ENCODE measurements at places on chromosomes 3 and 15.

DNA sequence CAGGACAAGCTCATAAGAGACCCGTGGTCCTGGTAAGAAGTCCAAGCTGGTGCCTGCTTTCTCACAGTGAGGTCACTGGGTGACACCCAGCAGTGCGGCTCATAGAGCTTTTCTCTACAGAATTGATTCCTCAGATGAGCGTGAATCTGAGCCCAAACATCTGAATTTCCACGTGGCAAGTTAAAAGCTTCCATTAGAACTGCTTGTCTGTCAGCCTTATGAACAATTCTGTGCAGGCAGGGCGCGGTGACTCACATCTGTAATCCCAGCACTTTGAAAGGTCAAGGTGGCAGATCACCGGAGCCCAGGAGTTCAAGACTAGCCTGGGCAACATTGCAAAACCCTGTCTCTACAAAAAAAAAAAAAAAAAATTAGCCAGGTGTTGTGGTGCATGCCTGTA lies 113.1 kb upstream of the ABHD17C start:
- no peak for DNase-seq

GRCh38 chr3:128987302-128988100 lies 6.4 kb downstream of the CFAP92 start:
- no peak for DNase-seq

GRCh38 chr3:186849374-186849975 lies 7.0 kb downstream of the ADIPOQ start:
- no peak for DNase-seq

DNA sequence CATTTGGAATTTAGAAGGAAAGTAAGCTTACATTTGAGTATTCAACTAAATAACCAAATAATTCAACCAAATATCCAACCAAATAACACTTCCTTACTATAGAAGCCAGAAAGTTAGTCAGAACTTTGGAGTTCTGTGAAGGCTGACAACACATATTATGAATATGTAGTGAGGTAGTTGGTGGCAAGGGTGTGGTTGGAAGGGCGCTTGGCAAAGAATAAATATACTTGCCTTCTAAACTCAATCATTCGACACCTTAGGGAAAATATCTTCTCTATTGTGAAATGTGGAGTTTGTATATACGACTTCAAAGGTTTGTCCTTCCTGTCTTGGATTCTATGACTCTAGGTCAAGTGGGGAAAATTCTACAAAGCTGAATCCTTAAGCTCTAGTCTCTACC lies 111.7 kb upstream of the OSTN start:
- DNase-seq, result no peak

DNA sequence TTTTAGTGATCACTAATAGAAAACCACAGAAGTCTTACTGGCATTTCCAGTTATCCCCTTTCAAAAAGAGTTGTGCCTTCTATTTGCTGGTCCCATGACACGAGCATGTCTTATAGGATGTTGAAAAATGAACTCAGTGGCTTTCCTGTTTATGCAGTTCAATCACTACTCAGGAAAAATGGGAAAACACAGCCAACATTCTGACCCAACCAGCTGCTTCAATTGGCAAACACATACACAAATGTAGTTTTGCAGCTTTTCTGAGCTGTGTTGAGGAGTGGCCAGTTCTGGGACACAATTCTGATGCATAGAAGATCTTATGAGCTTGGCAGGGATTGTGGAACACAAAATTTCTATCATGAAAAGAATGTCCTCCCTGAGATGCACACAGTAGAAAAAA lies 40.3 kb downstream of the FSTL1 start:
- no peak for DNase-seq

DNA sequence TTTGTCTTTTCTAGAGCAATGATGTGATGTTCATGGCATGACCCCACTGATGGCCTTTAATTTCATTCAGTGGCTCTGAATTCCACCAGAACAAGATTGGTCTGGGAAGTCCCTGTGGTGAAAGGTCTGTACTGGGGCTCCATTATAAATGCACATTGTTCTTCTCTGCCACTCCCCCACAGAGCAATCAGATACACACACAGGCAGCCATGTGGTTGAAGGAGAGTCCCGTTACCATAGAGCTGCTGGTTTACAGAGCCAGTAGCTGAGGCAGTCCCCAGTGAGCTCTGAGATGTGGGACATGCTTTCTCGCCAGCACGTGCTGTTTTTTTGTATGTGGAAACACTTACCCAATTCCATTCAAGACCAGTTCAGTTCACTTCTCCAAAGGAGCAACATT lies 172.7 kb upstream of the TRIM42 start:
- DNase-seq, result no peak

- no peak for DNase-seq
Measured at GRCh38 chr15:70415398-70415797, 317.7 kb upstream of the TLE3 start.

DNA sequence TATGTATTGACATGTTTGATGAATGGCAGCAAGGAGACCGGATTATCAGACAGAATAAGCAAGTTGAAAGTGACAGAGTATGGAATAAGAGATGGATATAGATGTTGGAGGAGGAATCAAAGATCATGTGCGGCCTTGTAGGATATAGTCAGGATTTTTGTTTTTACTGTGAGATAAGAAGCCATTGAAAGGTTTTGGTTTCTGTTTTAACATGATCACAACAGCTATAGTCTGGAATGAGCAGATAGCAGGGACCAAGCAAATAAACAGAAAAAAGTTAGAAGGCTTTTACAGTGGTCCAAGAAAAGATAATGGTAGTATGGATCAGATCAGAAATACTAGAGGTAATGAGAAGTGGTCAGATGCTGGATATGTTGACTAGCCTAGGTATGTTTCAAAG lies 52.6 kb downstream of the SLC12A6 start:
- DNase-seq, result no peak

GRCh38 chr15:70863450-70864218 lies 9.7 kb upstream of the LARP6 start:
- DNase-seq, result no peak

- DNase-seq, result no peak
Measured at GRCh38 chr3:58111513-58112184, 99.1 kb downstream of the DNASE1L3 start.

DNA sequence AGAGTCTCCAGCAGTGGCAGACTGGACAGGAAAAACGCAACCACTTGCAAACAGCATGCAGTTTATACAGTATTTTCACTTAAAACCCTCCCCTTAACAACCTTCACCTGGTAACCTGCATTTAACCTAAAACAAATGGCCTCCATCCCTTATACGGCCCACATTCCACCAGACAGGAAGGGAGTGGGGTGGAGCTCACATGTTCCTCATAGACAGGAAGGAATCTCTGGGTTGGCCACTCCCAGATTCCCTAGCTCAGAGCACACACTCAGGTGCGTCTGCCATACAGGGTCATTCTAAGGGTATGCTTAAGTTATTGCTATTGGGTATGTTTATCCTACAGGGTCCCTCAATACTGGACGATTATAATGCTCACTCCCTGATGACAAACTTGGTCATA lies 16.8 kb upstream of the ABHD2 start:
- DNase-seq, result no peak

Measured in activated CD4-positive, CD25-positive, alpha-beta regulatory T cell treated with anti-CD3 and anti-CD28 coated beads, Interleukin-2, amount 50 U/mL, for 72 hours (primary cell).